ENCODE measurements at places on chromosomes 3 and 15. TPM values are rescaled to one million over a fixed set of nuclear protein-coding genes. Genes with fewer than 3 reads are reported as not detected.
A peak's percentile ranks its signal among the peaks of the same experiment; 100 is the strongest.

Gene MUC4
- not detected for total RNA-seq

Gene ARL14
- not detected for total RNA-seq

Gene RIOX2
- total RNA-seq = 12.1 TPM

Gene SPINT1
- total RNA-seq = 0.46 TPM

Gene DPPA2
- total RNA-seq = not detected

Gene ADAM10
- 92.8 TPM for total RNA-seq

- DNase-seq = no peak
These were observed 597 bp downstream of the P2RY12 start for GRCh38 chr3:151383956-151384355.

DNA sequence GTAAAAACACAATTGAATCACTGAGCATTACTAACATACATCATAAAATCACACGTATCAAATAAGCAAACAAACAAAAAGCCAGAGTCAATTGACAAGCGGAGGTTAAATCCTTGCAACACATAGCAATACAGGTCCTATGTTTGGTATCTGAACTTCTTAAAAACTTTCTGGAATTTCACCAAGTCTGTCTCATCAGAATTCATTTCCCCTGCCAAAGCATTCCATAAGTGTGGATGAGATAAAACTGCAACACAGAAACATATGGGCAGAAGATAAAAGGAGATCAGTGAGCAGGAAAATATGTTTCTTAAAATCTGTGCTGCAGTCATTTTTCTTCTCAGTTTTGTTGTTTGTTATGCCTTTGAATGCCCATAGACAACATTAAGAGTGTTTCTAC, 1155.5 kb downstream of the TBL1XR1 start:
- DNase-seq = no peak

GRCh38 chr15:23372284-23372683, 17.7 kb downstream of the GOLGA8S start:
- DNase-seq = peak; percentile 59

DNA sequence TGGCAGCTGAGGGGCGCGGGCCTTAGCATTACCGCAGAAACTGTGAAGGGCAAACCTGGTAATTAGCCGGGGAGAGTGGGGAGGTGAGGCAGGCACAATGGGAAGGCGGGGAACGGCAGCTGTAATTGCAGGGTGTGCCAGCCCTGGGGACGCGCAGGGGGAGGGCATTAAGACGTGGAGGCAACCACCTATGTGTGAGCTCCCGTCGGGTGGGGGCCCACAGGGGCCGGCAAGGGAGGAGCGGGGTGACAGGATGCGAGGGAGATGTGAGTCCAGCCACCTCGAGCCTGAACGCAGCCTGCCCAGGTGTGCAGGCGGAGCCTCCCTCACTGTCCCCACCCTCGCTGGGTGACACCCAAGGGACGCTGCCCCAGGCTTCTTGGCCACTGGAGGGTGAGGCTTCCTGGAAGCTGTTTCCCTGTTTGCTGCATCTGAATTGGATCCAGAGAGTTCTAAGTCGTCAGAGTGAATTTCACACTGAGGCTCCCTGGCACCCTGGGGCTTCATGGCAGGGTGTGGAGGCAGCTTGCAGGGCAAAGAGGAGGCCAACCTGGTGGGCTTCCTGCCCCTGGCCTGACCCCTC, 130.6 kb upstream of the MEF2A start:
- no peak for DNase-seq

- DNase-seq = peak; percentile 79
These were observed 23.2 kb upstream of the VILL start for GRCh38 chr3:37967260-37967881.

DNA sequence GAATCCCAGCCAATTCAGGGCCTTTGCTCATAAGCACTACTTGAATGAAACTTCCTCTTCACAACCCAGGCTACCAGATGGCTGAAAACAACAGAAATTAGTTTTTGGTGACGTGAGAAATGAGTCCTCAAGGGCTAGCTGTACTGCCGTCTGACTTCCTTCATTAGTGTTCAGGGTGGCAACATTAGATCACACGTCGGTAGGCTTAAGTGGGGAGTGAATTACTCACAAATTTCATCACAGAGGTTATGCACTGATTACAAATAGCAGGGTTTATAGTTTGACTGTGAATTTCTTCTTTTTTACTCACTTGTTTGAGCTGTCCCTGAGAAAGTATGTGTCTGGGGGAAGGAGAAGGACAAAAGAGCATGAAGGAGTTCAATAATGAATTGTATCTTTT, 397.2 kb downstream of the GAP43 start:
- DNase-seq = no peak

DNA sequence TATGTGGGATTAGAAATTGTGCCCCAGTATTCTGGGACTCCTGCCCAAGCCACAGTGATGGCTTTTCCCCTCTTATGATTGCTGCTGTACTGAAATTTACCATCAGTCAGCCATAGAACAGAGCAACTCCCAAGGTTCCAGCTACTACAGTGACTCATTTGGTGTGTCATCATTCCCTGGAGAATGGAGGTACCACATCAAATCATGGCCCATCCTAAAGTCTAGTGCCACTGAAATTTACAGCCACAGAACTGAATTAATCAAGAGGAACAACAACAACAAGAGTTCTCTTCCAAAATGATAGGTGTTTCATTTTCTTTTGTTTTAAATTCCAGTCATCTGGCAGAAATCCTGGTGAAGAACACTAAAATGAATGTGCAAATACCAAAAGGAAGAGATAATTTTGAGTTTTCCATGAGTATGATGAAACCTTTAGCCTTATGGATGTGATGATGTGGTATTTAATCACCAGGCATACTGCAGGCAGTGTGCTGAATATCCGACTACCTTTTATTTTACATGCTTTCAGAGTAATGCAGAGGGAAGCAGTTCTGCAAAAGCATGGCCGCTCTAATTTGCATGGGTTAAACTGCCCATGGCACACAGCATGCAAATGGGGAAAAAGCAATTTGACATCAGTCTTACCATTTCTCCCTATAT, 75.6 kb upstream of the SLC2A2 start:
- DNase-seq = no peak

DNA sequence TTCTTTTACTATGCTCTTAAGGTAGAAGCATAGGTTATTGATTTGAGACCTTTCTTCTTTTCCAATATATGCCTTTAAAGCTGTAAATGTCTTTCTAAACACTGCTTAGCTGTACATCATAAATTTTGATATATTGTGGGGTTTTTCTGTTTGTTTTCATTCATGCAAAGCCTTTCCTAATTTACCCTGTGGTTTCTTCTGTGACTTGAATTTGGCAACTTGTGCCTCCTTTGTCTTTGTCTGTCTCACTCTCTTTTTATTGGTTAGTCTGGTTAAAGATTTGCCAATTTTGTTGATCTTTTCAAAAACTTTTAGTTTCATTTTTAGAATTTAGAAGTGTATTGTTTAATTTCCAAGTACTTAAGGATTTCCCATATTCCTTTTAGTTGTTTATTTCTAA, 343.1 kb downstream of the OXSM start:
- no peak for DNase-seq

GRCh38 chr15:59936741-59937140, 67.4 kb upstream of the FOXB1 start:
- no peak for DNase-seq

DNA sequence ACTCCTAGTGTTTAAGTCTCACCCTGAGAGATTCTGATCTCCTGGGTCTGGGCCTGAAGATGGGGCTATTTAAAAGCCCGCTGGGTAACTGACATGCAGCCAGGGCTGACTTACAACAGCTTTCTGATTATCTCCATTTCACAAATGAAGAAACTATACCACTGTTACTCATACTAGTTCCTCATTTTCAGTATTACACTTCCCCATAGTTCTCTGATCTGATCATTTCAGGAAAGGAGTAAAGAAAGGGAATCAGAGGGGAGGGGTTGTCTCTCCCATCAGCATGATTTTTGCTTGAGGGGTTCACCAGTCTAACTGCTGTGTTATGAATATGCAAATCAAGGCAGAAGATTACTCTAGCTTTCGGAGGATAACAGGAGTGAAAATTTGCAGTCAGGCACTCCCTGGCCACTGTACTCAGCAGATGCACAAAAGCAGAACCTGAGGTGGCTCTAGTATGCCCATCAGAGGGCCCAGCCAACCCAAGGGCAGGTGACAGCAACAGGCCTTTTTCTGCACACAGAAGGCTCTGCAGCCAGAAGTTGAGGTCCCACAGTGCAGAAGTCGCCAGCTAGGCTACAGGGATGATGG, 59.4 kb downstream of the DAPK2 start:
- DNase-seq = no peak

DNA sequence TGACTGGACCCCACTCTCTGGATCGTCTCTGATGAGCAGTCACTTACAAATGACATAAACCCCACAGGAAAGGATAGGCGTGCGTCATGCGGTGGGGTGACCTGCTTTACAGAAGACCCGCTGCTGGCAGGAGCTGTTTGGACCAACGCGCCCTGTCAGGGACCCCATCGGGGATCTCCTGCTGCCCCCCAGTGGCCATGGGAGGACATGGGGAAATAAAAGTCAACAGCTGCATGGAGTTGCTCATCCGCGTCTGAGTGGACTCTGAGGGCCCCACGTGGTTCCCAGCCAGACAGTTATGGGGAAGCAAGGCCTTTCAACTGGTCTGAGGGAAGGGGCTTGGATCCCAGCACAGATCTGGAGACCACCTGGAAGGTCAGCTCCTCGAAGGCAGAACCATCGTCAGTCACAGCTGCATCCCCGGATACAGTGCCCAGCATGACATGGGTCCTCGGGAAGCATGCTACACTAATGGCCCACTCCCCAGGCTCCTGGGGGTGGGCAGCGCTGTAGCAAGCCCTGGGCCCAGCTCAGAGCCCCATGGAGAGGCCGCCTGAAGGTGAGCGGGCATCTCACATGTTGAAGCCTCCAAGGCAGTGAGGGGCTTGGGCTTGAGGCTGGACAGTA, 32.1 kb downstream of the PTH1R start:
- DNase-seq = peak; percentile 94

DNA sequence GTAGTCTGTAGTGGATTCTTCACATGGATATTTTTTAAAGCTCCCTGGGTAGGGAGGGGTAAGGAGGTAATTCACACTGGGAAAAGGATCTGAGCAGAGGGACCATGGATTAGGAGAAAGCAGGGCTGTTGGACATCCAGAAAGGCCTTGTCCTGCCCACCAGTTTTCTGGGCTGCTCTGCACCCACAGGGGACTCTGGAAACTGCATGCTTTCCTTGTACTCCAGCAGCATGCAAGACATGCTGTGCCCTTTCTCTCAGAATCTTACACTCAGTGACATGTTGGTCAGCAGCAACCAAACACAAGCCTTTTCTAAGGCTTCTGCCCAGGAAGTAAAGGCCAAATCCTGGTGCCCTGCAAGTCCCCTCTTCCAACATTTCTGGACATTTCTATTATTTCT, 2.5 kb upstream of the FBN1 start:
- no peak for DNase-seq

DNA sequence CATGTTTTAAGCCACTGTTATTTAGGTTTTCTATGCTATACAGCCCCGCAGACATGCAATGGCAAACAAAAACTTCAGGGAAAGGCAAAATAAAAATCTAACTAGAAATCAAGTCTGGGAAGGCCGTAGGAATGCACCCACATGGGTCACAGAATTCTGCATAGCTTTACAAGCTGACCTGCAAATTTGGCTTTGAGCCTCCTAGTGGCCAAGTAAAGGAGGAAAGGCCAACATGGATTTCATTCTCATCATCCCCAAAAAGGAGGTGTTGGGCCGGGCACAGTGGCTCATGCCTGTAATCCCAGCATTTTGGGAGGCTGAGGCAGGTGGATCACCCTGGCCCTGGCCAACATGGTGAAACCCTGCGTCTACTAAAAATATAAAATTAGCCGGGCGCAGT, 124.3 kb downstream of the FBLN2 start:
- no peak for DNase-seq

GRCh38 chr3:56681984-56682461, 1.0 kb downstream of the TASOR start:
- no peak for DNase-seq

- no peak for DNase-seq
These were observed 4.1 kb downstream of the DET1 start for GRCh38 chr15:88542342-88542733.

GRCh38 chr15:74441248-74441941, 7.6 kb upstream of the SEMA7A start:
- DNase-seq = no peak

GRCh38 chr3:10272977-10273376, 19.8 kb downstream of the GHRL start:
- no peak for DNase-seq

- no peak for DNase-seq
These were observed 8.8 kb downstream of the CCDC71 start for GRCh38 chr3:49157289-49157688.

GRCh38 chr3:42369304-42369703, 41.1 kb downstream of the LYZL4 start:
- peak; percentile 69 for DNase-seq

GRCh38 chr15:79595306-79595705, 163.2 kb downstream of the MINAR1 start:
- DNase-seq = no peak

DNA sequence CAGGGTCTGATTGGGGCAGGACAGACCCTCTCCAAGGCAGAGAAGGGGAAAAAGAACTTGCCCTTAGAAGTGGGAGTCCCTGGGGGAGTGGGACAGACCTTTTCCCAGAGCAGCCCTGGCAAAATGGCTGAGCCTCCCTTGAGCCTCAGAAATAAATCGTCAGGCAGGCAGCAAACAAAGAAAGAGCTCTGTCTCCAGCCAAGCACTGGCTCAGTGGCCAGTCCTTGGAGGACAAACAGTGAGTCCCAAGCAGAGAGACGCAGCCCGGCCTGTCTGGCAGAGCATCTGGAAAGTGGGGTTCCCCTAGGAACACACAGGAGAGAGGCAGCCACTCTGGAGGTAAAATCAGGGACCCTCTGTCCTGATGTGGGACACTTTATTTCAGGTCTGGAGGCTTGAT, 1.8 kb downstream of the SLC6A1 start:
- no peak for DNase-seq

GRCh38 chr3:192433704-192434103, 293.6 kb downstream of the FGF12 start:
- no peak for DNase-seq

GRCh38 chr3:179734497-179735281, 81.8 kb downstream of the USP13 start:
- no peak for DNase-seq

GRCh38 chr3:159721324-159721723, 267.3 kb upstream of the IL12A start:
- DNase-seq = no peak

DNA sequence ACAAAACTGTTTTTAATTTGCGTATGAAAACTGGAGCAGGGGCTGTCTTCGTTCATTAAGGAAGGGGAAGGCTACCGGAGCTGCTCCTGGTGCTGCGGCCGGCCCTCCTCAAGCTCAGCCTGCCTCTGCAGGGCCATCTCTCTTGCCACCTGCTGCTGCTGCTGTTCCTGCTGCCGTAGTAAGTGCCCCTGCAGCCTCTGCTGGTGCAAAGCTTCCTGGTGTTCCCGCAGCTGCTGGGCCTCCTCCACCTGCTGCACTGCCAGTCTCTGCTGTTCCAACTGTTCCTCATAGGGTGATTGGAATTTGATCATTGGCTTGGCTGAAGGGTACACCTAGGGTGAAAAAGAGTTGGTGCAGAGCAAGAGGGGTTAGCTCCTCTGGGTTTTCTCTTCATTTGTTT, 66.0 kb downstream of the GOLIM4 start:
- no peak for DNase-seq
